ENCODE measurements at places on chromosomes 4 and X.
A peak's percentile ranks its signal among the peaks of the same experiment; 100 is the strongest.

GRCh38 chrX:42585842-42586621 is 191.9 kb downstream of the PPP1R2C start:
- DNase-seq: no peak

- no peak for DNase-seq
These were observed 121.7 kb downstream of the PDS5A start for GRCh38 chr4:39855909-39856512.

DNA sequence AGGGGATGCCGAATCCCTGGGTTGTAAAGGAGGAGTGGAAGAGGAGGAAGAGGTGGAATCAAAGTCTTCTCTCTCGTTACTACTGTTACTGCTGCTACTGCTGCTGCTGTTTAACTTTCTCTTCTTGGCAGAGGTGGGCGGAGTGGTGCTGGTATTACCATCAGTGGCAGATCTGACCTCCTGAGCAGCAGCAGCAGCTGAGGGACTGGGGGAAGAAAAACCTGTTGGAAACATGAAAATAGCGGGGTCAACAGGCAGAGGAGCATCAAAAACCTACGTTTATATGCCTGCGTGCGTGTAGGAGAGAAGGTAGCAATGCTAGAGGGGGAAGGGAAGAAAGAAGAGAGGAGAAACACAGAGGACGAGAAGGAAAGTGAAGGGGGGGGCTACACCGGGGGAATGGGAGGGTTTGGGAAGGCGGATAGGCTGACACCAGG is 339 bp downstream of the CUL4B start:
- DNase-seq: no peak

GRCh38 chr4:158670975-158671664 is 567 bp downstream of the C4orf46 start:
- peak; percentile 69 for DNase-seq

GRCh38 chrX:119015407-119016237 is 41.2 kb downstream of the LONRF3 start:
- peak; percentile 67 for DNase-seq

- DNase-seq: no peak
These were observed 25.4 kb upstream of the PPP1R2C start for GRCh38 chrX:42803320-42803719.

GRCh38 chrX:107826238-107827029 is 768 bp downstream of the MID2 start:
- DNase-seq: peak; percentile 74

GRCh38 chrX:72048510-72049455 is 82.9 kb downstream of the RTL5 start:
- no peak for DNase-seq
